Prostate gland (tissue), 2 donors: ENCODE measurements at places on chromosomes 5 and 9. TPM values are rescaled to one million over a fixed set of nuclear protein-coding genes. Genes with fewer than 3 reads are reported as not detected.

DNA sequence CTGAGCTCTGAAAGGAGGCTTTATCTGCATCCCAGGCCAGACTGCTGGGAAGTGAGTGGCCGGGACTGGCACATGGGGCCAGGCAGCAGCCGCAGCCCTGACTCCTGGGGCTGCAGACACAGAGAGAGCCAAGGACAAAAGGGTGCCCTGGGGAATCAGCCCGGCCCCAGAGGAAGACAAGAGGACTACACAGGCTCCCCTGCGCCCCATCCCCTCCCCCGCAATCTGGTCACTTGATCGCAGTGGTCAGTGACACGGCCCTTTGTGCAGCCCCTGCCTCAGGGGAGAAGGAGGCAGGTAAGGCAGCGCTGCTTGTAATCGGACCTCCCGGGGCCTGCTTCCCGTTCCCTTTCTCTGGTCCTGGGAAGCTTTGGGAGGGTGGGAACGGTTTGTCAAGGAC is 55.5 kb upstream of the FUBP3 start:
- H3K27ac ChIP-seq: no peak overlapping the region
- DNase-seq: no peak
- no peaks in the 10 kb centered on the region for H3K4me1 ChIP-seq
- H3K4me3 ChIP-seq: no peak overlapping the region
- no peaks in the 10 kb centered on the region for H3K36me3 ChIP-seq

GRCh38 chr9:111959468-111960359 is 63.1 kb downstream of the UGCG start:
- H3K4me3 ChIP-seq: no peak overlapping the region
- no peaks in the 10 kb centered on the region for H3K4me1 ChIP-seq
- H3K36me3 ChIP-seq: no peaks in the 10 kb centered on the region
- no peaks in the 10 kb centered on the region for H3K27me3 ChIP-seq

The DAP gene
- 111 TPM for total RNA-seq

GRCh38 chr5:133273661-133274596 is 222.1 kb downstream of the HSPA4 start:
- H3K36me3 ChIP-seq: no peaks in the 10 kb centered on the region
- H3K27ac ChIP-seq: no peak overlapping the region
- no peaks in the 10 kb centered on the region for H3K4me1 ChIP-seq
- no peak for DNase-seq
- H3K4me3 ChIP-seq: no peak overlapping the region

DNA sequence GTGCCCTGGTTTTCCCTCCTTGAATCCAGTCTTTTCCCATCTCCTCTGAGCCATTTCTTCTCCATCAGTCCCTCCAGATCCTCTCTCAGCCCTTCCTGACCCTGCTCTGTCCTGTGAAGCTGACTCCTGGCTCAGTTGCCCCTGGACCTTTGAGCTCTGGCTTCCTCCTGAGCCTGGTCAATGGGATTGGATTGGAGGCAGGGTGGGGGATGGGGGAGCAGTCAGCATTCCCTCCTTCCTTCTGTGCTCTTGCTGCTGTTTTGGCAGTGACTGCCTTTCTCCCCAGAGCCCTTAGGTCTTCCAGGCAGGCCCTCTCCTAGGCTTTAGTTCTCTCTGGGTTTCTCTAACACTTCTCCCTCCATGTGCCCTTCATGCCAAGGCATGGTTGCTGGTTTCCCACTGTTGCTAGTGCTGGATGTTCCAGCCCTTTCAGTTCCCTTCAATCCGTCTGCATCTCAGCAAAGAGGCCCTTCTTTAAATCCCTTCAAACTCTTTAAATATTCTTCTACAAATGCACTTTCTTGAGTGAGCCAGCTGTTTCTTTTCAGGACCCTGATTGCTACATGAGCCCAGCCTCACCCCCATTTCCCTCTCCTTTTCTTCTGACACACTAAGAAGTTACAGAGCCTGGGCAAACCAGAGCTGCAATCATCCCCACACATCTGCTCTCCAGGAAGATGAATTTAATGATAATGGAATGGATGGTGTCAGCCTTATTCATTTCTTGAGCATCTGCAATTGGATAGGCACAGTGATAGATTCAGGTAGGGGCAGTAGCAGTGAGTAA is 2.2 kb downstream of the TNFSF15 start:
- H3K27me3 ChIP-seq: no peaks in the 10 kb centered on the region
- H3K4me1 ChIP-seq: peaks cover 3% of the 10 kb centered on the region
- DNase-seq: no peak
- no peak overlapping the region for H3K4me3 ChIP-seq
- H3K36me3 ChIP-seq: no peaks in the 10 kb centered on the region
- H3K27ac ChIP-seq: peak overlapping the region; percentile 63

- no peaks in the 10 kb centered on the region for H3K36me3 ChIP-seq
- no peaks in the 10 kb centered on the region for H3K27me3 ChIP-seq
- H3K27ac ChIP-seq: no peak overlapping the region
- no peak for DNase-seq
- no peaks in the 10 kb centered on the region for H3K4me1 ChIP-seq
Measured at GRCh38 chr5:110880413-110880812, 141.6 kb downstream of the SLC25A46 start.

DNA sequence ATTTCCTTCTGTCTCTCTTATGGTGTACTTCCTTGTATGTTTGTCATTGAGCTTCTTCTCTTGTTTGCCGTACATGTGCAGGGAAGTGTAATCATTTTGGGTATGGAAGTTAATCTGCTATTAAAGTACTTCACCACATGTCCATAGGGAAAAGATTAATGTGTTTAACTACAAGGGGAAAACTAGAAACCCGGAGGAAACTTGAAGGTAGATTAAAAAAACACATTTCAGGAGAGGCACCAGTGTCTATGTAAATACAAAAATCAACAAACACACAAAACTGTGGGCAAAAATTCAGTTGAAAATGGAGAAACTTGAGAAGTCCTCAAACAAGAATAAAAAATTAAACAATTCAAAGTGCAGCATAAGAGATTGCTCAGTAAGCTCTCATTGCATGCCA is 166.4 kb downstream of the PBX3 start:
- no peak for DNase-seq
- H3K36me3 ChIP-seq: no peaks in the 10 kb centered on the region
- H3K4me1 ChIP-seq: no peaks in the 10 kb centered on the region
- H3K27ac ChIP-seq: no peak overlapping the region

DNA sequence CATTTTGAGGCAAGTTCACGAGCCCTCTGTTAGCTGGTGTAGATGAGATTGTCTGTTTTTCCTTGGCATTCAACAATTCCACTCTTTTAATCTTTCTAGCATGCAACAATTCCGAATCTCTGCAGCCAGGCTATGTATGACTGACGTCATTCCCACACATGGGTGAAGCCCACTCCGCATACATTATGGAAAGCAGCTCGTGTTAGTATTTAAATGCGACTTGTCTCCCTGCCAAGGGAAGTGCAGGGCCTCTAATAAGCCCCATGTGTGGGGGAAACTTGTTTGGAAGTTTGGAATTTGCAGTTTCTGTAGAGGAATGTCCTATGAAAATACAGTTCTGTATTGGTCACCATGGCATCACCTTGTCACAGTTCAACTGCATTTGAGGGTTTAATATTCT is 146.0 kb upstream of the FBXL7 start:
- H3K4me3 ChIP-seq: no peak overlapping the region
- DNase-seq: no peak
- H3K36me3 ChIP-seq: no peaks in the 10 kb centered on the region

The MRPL50 gene
- total RNA-seq: 12.5 TPM

The TMEM215 gene
- not detected for total RNA-seq

The KDM3B gene
- total RNA-seq: 85.1 TPM

The PRLR gene
- total RNA-seq: 1.1 TPM

GRCh38 chr9:134863941-134864820 is 16.4 kb upstream of the FCN2 start:
- no peaks in the 10 kb centered on the region for H3K27me3 ChIP-seq
- H3K36me3 ChIP-seq: no peaks in the 10 kb centered on the region
- peak; percentile 80 for DNase-seq
- H3K4me3 ChIP-seq: no peak overlapping the region

The SPATA31A3 gene
- not detected for total RNA-seq

The STING1 gene
- 59.1 TPM for total RNA-seq

DNA sequence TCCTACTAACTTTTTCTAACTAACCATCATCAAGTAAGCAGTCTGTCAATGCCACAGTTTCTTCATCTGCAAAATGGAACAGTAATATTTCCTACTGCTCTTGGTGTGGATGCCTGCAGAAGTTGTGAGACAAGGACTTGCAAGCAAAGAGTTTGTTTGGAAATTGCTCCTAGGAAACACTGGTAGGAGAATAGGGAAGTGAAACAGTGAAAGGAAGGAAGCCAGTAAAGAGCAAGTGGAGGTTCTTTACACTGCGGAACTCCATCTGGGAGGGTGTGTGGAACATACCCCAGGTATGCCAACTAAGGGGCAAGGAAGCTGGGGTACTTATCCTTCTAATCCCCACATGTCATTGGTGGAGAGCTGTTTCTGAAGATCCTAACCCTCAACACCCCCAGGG is 119.9 kb downstream of the FOXD1 start:
- no peaks in the 10 kb centered on the region for H3K4me1 ChIP-seq
- no peak overlapping the region for H3K4me3 ChIP-seq
- no peak for DNase-seq
- H3K27ac ChIP-seq: no peak overlapping the region
- H3K27me3 ChIP-seq: no peaks in the 10 kb centered on the region
- H3K36me3 ChIP-seq: no peaks in the 10 kb centered on the region

The ALDH7A1 gene
- total RNA-seq: 62.7 TPM

The CCDC171 gene
- 7.6 TPM for total RNA-seq

DNA sequence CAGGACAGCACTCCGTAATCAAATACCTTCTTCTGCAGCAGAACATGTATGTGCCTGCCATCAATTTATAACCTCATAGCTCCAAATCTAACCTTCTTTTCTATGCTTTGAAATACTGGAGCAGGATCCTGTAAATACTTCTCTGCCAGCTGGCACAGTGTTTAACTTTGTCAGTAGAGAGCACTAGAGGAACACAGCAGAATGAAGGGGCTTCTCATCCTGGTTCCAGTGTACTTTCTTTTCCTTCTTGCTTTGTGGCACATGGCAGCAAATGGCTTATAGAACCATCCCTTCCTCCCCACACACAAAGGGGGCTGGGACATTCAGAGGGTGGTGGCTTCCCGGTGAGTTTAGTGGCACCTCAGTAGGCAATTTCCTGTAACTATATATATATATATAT is 3.8 kb upstream of the FBXW11 start:
- no peaks in the 10 kb centered on the region for H3K27me3 ChIP-seq
- H3K27ac ChIP-seq: no peak overlapping the region
- no peak overlapping the region for H3K4me3 ChIP-seq
- no peaks in the 10 kb centered on the region for H3K4me1 ChIP-seq

The IRX1 gene
- 0.87 TPM for total RNA-seq

The TRIM36 gene
- total RNA-seq: 37.3 TPM

- no peak overlapping the region for H3K4me3 ChIP-seq
- no peak overlapping the region for H3K27ac ChIP-seq
- no peaks in the 10 kb centered on the region for H3K27me3 ChIP-seq
- no peak for DNase-seq
- H3K36me3 ChIP-seq: no peaks in the 10 kb centered on the region
- H3K4me1 ChIP-seq: no peaks in the 10 kb centered on the region
Measured at GRCh38 chr9:77418226-77418625, 229.9 kb downstream of the GNA14 start.

The ERP44 gene
- total RNA-seq: 16.6 TPM

- no peak overlapping the region for H3K4me3 ChIP-seq
- H3K4me1 ChIP-seq: no peaks in the 10 kb centered on the region
- H3K36me3 ChIP-seq: no peaks in the 10 kb centered on the region
Measured at GRCh38 chr9:14960881-14961280, 50.7 kb upstream of the FREM1 start.

- no peak overlapping the region for H3K4me3 ChIP-seq
- H3K4me1 ChIP-seq: no peaks in the 10 kb centered on the region
- no peaks in the 10 kb centered on the region for H3K27me3 ChIP-seq
- H3K36me3 ChIP-seq: no peaks in the 10 kb centered on the region
- DNase-seq: no peak
- H3K27ac ChIP-seq: no peak overlapping the region
Measured at GRCh38 chr9:14089051-14089803, 224.7 kb downstream of the NFIB start.

DNA sequence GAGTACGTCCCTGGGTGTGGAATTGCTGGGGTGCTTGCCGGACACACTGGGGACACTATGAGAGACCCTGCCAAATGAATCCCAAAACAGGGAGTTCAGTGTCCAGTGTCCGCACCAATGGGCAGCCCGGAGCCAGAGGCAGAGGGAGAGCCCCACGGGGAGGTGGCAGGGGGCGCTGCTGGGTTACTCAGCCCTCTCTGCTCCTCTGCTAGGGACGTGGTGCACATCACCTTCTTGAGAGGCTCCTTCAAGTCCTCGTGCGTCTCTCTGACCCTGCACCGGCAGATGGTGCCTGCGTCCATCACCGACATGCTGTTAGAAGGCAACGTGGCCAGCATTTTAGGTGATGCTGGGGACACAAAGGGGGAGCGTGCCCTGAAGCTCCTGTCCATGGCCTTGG is 20.8 kb downstream of the STKLD1 start:
- no peaks in the 10 kb centered on the region for H3K36me3 ChIP-seq
- DNase-seq: no peak
- H3K27ac ChIP-seq: no peak overlapping the region
- peaks cover 4% of the 10 kb centered on the region for H3K27me3 ChIP-seq
- H3K4me3 ChIP-seq: no peak overlapping the region

The ABL1 gene
- total RNA-seq: 73.4 TPM

DNA sequence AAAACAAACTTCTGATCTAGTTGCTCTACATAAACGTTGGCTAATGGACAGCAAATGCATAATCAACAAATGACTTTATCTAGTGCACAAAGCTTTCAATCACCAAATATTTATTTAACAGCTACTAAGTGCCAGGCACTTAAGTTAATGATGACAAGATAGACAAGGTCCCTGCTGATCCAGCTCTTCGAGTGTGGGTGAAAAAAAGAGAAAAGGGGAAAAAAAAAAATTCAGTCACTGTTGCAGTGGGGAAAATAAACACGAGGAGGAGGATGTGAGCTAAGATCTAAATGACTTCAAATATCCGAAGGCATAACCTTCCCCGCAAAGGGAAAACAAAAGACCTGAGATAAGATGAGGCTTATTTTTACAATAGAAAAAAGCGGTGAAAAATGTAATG is 9.6 kb downstream of the PSIP1 start:
- no peak overlapping the region for H3K27ac ChIP-seq
- no peak overlapping the region for H3K4me3 ChIP-seq
- no peaks in the 10 kb centered on the region for H3K27me3 ChIP-seq
- DNase-seq: no peak
- H3K36me3 ChIP-seq: no peaks in the 10 kb centered on the region

The GFRA3 gene
- not detected for total RNA-seq

DNA sequence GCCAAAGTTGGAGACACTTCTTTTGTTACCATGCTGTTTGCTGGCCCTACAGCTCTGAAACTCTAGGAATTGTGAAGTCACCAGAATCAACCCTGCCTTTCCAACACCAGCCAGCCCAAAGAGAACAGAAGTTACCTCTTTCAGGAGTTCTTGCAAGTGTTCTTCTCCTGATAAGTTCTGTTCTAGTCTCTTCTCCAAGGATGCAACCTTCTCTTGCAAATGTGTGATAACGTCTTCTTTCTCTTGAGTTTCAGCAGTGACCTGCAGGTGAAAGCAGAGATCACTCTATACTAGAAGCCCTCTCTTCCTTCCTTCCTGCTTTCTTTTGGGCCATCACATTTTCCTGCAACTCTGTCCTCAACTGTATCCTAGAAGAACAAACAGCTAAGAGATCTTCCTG is 29.1 kb downstream of the GOLGA1 start:
- H3K27ac ChIP-seq: no peak overlapping the region
- H3K4me1 ChIP-seq: no peaks in the 10 kb centered on the region
- H3K4me3 ChIP-seq: no peak overlapping the region
- DNase-seq: no peak
- H3K27me3 ChIP-seq: no peaks in the 10 kb centered on the region

The RNF208 gene
- 3.8 TPM for total RNA-seq
